ENCODE measurements at places on chromosomes 5 and 9. TPM values are rescaled to one million over a fixed set of nuclear protein-coding genes. Genes with fewer than 3 reads are reported as not detected.

DNA sequence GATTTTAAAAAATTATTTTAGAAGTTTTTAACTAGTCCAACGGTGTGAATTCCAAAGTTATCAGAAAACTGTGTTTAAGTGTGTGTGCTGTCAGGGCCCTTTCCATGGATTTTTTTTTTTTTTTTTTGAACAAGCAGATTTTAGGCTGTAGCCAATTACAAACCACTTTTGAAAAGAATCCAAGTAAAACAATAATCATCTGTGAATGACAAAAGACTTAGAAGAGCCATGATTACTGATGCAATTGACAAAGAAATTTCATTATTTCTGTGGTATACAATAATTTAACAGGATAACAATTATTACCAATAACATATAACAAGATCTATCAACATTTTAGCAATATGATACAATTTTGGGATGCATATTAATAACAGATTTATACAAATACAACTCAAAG, 16.2 kb upstream of the PAIP1 start:
- H3K36me3 ChIP-seq: no peaks in the 10 kb centered on the region
- H3K27me3 ChIP-seq: no peaks in the 10 kb centered on the region
- no peaks in the 10 kb centered on the region for H3K4me1 ChIP-seq
- no peak for DNase-seq

DNA sequence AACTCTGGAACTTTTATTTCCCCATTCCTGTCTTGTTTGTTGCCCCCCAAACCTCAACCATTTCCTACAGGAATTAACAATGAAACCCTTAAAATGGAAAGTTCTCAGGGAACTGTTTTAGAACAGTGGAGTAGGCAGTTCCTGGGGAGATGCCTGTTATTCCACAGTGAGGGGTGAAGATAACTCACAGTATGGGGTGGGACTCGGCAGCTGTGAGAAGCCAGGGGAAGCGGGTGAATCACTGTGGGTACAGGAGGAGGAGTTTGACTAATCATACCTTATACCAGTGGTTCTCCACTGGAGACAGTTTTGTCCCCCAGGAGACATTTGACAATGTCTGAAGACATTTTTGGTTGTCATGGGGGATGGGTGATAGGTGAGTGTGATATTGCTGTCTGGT, 36.9 kb upstream of the GLRA1 start:
- no peak for DNase-seq
- H3K4me3 ChIP-seq: no peak overlapping the region
- H3K27ac ChIP-seq: no peak overlapping the region
- no peaks in the 10 kb centered on the region for H3K36me3 ChIP-seq
- H3K4me1 ChIP-seq: no peaks in the 10 kb centered on the region

DNA sequence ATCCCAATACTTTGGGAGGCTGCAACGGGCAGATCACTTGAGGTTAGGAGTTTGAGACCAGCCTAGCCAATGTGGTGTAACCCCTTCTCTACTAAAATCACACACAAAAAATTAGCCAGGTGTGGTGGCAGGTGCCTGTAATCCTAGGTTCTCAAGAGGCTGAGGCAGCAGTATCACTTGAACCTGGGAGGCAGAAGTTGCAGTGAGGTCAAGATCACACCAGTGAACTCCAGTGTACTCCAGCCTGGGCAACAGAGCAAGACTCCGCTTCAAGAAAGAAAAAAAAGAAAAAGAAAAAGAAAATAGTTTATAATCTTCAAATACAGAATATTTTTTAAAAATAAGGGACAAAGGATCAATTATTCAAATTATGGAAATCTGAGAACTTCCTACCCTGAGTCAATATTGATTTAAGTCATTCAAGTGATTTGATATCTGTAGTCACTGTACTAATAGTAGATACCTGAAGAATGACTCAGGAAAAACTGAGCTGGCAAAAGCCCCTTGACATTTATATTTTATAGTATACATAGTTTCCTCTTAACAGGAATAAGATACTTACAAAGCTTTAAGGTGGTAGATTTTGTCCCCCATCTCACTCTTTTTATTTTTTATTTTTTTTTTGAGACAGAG, 61.8 kb downstream of the PTBP3 start:
- no peaks in the 10 kb centered on the region for H3K27me3 ChIP-seq
- H3K27ac ChIP-seq: no peak overlapping the region
- no peak for DNase-seq
- H3K4me1 ChIP-seq: no peaks in the 10 kb centered on the region
- peaks cover 18% of the 10 kb centered on the region for H3K36me3 ChIP-seq

CARTPT gene
- not detected for total RNA-seq

SHOC1 gene
- total RNA-seq: not detected

ASTN2 gene
- 12.2 TPM for total RNA-seq

MLANA gene
- not detected for total RNA-seq

DNA sequence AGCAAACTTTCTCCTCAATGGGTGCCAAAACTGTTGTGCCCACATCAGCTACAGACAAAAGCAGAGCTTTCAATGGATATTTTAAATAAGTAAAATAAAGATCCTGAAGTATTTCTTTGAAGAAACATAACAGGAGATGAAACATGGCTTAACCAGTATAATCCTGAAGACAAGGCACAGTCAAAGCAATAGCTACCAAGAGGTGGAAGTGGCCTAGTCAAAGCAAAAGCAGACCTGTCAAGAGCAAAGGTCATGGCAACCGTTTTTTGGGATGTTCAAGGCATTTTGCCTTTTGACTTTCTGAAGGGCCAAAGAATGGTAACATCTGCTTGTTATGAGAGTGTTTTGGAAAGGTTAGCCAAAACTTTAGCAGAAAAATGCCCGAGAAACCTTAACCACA, 77.9 kb downstream of the ANXA1 start:
- no peaks in the 10 kb centered on the region for H3K36me3 ChIP-seq
- DNase-seq: no peak
- no peak overlapping the region for H3K27ac ChIP-seq
- no peaks in the 10 kb centered on the region for H3K27me3 ChIP-seq

- no peaks in the 10 kb centered on the region for H3K27me3 ChIP-seq
- no peaks in the 10 kb centered on the region for H3K36me3 ChIP-seq
- H3K4me3 ChIP-seq: no peak overlapping the region
- no peak for DNase-seq
- H3K27ac ChIP-seq: no peak overlapping the region
These were observed 35.7 kb downstream of the NSD1 start for GRCh38 chr5:177169271-177169670.

DNA sequence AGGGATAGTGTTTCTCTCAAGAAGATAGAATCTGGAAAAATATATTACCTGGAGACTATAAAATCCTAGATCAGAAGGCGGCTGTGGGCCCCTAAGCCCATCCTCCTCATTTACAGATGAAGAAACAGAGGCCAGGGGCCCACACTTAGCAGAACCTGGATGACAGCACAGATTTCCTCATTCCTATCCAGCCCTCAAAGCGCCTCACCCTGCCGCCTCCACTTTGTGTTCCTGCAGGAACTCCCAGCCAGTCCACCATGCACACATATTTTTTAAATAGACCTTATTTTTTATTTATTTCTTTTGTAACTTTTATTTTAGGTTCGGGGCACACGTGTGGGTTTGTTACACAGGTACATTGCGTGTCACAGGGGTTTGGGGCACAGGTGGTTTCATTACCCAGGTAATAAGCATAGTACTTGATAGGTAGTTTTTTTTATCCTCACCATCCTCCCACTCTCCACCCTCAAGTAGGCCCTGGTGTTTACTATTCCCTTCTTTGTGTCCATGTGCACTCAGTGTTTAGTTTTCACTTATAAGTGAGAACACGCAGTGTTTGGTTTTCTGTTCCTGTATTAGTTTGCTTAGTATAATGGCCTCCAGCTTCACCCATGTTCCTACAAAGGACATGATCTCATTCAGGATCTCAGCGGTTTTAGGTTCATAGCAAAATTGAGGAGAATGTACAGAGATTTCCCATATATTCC, 85.5 kb upstream of the MAP1B start:
- no peaks in the 10 kb centered on the region for H3K36me3 ChIP-seq
- no peak for DNase-seq
- no peak overlapping the region for H3K4me3 ChIP-seq
- H3K27ac ChIP-seq: no peak overlapping the region

All from tibial nerve (tissue), 4 donors.